Naive thymus-derived CD8-positive, alpha-beta T cell (primary cell): ENCODE measurements at places on chromosomes 13 and 19. TPM values are rescaled to one million over a fixed set of nuclear protein-coding genes. Genes with fewer than 3 reads are reported as not detected.

RNF225 gene
- total RNA-seq = 1.2 TPM

- no peak for DNase-seq
- peaks cover 19% of the 10 kb centered on the region for H3K27me3 ChIP-seq
- no peak overlapping the region for H3K4me3 ChIP-seq
- no peak overlapping the region for H3K27ac ChIP-seq
These were observed 158.5 kb downstream of the TUBA3C start for GRCh38 chr13:19023115-19023514.

DCLK1 gene
- total RNA-seq = not detected

DNA sequence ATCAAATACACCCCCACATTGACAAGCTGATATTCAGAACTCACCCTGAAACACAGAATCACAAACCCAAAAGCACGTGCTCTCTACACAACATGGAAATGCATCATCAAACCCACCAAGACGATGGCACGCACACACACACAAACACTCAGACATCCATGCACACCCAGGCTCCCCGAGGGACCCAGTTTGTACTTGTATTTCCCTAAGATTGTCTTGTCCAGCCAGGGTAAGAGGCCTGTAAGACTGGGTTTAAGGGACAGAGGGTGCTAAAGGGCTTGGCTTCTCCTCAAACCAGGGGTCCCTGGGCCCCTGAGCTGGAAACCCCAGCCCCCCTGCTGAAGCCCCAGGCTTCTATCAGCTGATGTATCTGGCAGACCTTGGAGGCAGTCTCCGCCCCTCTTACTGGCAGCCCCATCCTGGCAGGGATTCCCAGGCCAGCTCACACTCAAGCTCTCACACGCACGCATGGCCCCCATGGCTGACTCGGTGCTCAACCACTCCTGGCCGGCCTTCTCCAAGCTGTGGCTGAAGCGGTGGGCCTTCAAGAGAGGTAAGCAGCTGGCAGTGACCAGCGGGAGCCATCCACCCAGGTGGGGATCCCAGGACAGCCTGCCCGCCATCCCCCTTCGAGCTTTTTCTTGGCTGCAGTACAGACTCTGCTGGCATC is 6.5 kb downstream of the ARHGEF18 start:
- H3K4me1 ChIP-seq = peaks cover 90% of the 10 kb centered on the region
- no peaks in the 10 kb centered on the region for H3K27me3 ChIP-seq
- H3K4me3 ChIP-seq = peak overlapping the region; percentile 45
- peaks cover 14% of the 10 kb centered on the region for H3K36me3 ChIP-seq
- DNase-seq = no peak

DNA sequence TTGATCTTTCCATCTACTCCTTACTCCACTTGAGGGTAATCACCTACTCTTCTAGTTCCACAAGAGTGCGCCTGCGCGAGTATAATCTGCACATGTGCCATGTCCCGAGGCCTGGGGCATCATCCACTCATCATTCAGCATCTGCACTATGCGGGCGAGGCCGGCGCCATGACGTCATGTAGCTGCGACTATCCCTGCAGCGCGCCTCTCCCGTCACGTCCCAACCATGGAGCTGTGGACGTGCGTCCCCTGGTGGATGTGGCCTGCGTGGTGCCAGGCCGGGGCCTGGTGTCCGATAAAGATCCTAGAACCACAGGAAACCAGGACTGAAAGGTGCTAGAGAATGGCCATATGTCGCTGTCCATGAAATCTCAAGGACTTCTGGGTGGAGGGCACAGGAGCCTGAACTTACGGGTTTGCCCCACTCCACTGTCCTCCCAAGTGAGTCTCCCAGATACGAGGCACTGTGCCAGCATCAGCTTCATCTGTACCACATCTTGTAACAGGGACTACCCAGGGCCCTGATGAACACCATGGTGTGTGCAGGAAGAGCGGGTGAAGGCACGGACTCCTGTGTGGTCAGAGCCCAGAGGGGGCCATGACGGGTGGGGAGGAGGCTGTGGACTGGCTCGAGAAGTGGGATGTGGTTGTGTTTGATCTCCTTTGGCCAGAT is 2.7 kb upstream of the KLK2 start:
- no peaks in the 10 kb centered on the region for H3K4me1 ChIP-seq
- DNase-seq = no peak
- H3K27ac ChIP-seq = no peak overlapping the region
- peaks cover 46% of the 10 kb centered on the region for H3K27me3 ChIP-seq

SERP2 gene
- total RNA-seq = not detected

GRCh38 chr13:85287528-85287927 is 511.7 kb downstream of the SLITRK6 start:
- DNase-seq = no peak
- H3K4me3 ChIP-seq = no peak overlapping the region
- no peaks in the 10 kb centered on the region for H3K36me3 ChIP-seq

GRCh38 chr13:114024603-114025404 is 50.9 kb upstream of the C13orf46 start:
- H3K27ac ChIP-seq = no peak overlapping the region
- DNase-seq = no peak

GPR12 gene
- total RNA-seq = not detected

NR2C2AP gene
- total RNA-seq = 26.0 TPM

DNA sequence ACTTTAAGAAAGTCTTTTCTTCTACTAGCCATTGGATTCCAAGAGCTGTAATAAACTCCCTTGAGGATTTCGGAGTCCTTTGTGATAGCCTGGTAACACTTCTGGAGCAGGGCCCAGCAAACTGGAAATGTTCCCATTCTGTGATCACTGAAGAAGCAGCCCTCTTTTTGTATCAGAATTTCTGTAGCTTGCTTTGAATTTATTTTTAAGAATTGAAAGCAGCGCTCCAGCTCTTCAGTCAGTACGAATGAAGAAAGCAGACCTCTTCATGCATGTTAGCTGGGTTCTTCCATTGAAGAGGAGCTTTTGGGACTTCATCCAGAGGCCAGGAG is 141.5 kb downstream of the AKAP11 start:
- H3K36me3 ChIP-seq = no peaks in the 10 kb centered on the region
- no peaks in the 10 kb centered on the region for H3K27me3 ChIP-seq
- no peaks in the 10 kb centered on the region for H3K4me1 ChIP-seq
- H3K4me3 ChIP-seq = no peak overlapping the region

UNC13A gene
- 0.03 TPM for total RNA-seq

FSD1 gene
- total RNA-seq = 1.4 TPM

GRCh38 chr13:27267596-27267995 is 3.0 kb upstream of the RASL11A start:
- peaks cover 52% of the 10 kb centered on the region for H3K4me1 ChIP-seq
- H3K27ac ChIP-seq = no peak overlapping the region
- no peaks in the 10 kb centered on the region for H3K27me3 ChIP-seq
- H3K36me3 ChIP-seq = no peaks in the 10 kb centered on the region

COX6B2 gene
- not detected for total RNA-seq

- H3K27me3 ChIP-seq = no peaks in the 10 kb centered on the region
- H3K27ac ChIP-seq = no peak overlapping the region
These were observed 1248.9 kb downstream of the SLITRK5 start for GRCh38 chr13:88919970-88920628.

- no peaks in the 10 kb centered on the region for H3K36me3 ChIP-seq
- no peak overlapping the region for H3K4me3 ChIP-seq
- no peak for DNase-seq
- no peaks in the 10 kb centered on the region for H3K27me3 ChIP-seq
These were observed 697.5 kb upstream of the PCDH20 start for GRCh38 chr13:62113179-62113578.

DNA sequence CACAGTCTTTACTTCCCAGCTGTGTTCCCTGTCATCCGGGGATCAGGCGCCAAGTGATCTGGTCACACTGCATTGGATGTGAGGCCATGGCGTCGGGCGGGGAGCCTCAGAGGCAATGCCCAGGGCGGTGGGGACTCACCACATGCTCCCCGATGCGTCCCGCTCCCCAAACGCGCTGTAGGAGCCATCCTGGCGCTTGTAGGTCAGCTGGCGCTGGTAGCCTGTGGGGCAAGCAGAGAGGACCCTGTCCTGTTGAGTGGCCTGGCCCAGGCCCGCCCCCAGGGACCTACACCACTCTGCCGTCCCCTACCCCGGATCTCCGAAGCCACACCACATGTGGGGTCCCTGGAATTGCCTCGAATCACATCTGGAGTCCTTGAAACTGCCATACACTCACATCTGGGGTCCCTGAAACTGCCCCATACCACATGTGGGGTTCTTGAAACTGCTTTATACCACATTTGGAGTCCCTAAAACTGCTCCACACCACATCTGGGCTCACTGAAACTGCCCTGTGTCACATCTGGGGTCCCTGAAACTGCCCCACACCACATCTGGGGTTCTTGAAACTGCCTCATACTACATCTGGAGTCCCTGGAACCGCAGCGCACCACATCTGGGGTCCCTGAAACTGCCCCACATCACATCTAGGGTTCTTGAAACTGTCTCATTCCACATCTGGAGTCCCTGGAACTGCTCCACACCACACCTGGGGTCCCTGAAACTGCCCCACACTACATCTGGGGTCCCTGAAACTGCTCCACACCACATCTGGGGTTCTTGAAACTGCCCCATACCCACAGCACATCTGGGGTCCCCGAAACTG is 33.2 kb downstream of the F2RL3 start:
- H3K4me1 ChIP-seq = no peaks in the 10 kb centered on the region

DNA sequence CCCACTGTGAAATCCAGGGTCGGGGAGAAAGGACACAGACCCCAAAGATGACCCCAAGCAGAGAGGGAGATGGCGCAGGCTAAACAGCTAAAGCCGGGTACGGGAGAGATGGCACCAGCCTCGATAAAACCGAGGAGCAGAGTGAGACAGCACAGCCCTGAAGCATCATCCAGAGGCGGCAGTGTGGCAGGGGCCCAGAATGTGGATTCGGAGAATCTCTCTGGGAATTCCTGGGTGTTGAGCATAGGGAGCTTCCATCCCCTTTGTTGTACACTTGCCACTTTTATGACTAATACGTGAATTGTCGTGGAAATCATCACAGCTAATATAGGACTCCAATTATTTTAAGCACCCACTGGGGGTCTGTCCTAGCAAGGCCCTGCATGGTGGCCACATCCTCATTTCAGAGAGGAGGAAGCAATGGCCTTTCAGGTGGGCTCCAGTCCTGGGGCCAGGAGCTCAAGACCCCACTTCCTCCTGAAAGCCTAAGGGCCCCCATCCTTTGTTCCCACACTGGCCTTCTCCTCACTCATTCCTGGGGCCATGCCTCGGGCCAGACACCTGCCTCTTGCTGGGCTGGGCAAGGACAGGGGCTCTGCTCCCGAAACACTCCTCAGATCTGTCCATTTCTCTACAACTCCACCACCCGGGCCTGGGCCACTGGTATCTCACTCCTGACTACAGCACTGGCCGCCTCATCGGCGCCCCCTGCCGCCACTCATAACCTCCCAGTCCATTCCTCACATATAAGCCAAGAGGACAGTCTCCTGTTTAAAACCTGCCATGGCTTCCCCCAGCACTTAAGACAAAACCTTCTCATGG is 29.3 kb upstream of the ATP1A3 start:
- no peaks in the 10 kb centered on the region for H3K36me3 ChIP-seq
- peak overlapping the region; percentile 67 for H3K27ac ChIP-seq
- peaks cover 25% of the 10 kb centered on the region for H3K27me3 ChIP-seq
- H3K4me3 ChIP-seq = no peak overlapping the region
- H3K4me1 ChIP-seq = peaks cover 12% of the 10 kb centered on the region

DNA sequence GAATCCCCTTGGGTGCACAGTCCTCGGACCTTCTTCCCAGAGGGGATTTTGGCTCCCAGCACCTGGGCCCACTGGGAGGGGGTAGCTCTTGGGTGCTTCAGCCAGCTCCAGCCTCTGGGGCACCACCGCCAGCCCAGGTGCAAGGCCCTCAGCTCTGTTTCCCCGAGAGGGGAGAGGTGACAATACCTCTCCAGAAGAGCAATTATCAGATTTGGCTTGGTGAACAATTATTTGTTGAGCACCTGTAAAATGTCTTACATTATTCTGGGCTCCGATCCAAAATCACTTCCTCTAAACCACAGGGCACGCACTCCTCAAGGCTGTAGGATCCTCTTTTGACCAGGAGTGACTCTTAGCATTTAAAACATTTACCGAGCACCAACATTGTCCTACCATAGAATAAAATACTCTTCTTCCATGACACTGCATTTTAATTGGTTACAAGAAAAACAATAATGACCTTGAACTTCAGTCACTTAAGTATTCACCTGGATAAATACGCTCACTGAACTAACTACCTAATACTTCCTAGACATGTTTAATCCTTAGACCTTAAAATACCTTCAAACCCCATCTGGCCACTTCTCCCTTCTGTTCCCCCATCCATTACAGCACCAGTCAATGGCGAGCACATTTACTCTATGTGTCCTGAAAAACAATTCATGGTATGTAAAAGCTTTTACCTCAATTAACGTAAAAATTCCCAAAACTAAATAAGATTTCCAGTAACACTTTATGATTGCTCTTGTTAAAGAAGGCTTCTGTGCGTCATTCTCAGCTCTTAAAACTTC is 54.8 kb downstream of the ABCC4 start:
- no peak overlapping the region for H3K27ac ChIP-seq
- DNase-seq = no peak
- peaks cover 17% of the 10 kb centered on the region for H3K36me3 ChIP-seq
- H3K4me1 ChIP-seq = peaks cover 4% of the 10 kb centered on the region
- H3K4me3 ChIP-seq = no peak overlapping the region
- no peaks in the 10 kb centered on the region for H3K27me3 ChIP-seq

DNA sequence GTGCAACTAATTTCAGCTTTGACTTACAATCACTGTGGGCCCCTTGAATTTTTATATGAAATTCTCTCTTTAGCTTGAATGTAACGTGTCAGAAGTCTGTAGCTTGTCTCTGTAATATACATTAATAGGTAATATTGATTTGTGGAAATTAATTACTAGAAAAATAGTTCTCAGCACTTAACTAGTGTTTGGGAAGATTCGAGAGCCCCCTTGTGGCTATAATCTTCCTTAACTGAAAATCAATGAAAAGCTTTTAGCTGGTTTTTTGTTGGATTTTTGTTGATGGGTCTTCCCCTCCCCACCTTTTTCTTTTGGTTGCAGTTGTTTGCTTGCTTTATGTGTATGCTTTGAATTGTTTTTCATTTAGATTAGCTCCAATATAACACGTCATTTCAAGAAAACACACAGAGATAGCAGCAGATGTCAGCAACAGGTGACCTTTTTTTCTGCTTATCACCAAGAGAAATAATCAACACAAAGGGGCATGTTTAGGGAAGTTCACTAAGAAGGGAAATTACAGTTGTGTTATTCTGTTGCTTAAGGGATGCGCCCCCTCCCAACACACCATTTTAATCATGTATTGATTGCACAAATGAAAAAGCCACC is 176.8 kb downstream of the OXGR1 start:
- DNase-seq = no peak
- H3K27me3 ChIP-seq = no peaks in the 10 kb centered on the region
- no peaks in the 10 kb centered on the region for H3K4me1 ChIP-seq
- no peaks in the 10 kb centered on the region for H3K36me3 ChIP-seq
- no peak overlapping the region for H3K4me3 ChIP-seq

ZNF560 gene
- total RNA-seq = not detected

RTBDN gene
- not detected for total RNA-seq

- no peak overlapping the region for H3K27ac ChIP-seq
- H3K36me3 ChIP-seq = no peaks in the 10 kb centered on the region
- H3K4me1 ChIP-seq = no peaks in the 10 kb centered on the region
These were observed 12.4 kb upstream of the PROZ start for GRCh38 chr13:113145911-113146598.

- peak overlapping the region; percentile 59 for H3K4me3 ChIP-seq
- H3K27me3 ChIP-seq = no peaks in the 10 kb centered on the region
- no peak for DNase-seq
- H3K27ac ChIP-seq = peak overlapping the region; percentile 59
- peaks cover 81% of the 10 kb centered on the region for H3K4me1 ChIP-seq
- H3K36me3 ChIP-seq = peaks cover 19% of the 10 kb centered on the region
These were observed 58.4 kb downstream of the ELF1 start for GRCh38 chr13:40960716-40961115.

- H3K4me1 ChIP-seq = peaks cover 64% of the 10 kb centered on the region
- no peaks in the 10 kb centered on the region for H3K36me3 ChIP-seq
- H3K27ac ChIP-seq = peak overlapping the region; percentile 74
- H3K27me3 ChIP-seq = no peaks in the 10 kb centered on the region
These were observed 1.2 kb upstream of the P2RY11 start for GRCh38 chr19:10110076-10110971.
